ENCODE measurements at places on chromosomes 12 and 14.

GRCh38 chr14:33728010-33728498 is 222.8 kb downstream of the EGLN3 start:
- no peak for DNase-seq

DNA sequence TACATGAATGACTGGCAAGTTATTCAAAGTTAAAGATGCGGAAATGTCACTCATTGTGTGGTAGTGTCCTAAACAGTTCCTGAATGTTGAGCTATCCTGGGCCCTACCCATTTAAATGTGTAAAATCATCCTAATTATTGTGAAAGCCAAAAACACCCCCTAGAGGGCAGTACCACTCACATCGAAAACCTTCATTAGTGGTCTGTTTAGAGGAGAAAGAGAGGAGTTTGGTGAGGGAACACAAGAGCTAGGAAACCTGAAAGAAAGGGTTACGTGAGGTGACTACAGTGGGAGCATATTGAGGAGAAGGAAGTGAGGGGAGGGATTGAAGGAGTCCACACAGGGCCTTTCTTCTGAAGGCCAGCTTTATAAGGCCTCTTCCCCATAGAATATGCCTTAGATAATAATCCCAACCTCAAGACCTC is 2.5 kb upstream of the TEP1 start:
- no peak for DNase-seq

DNA sequence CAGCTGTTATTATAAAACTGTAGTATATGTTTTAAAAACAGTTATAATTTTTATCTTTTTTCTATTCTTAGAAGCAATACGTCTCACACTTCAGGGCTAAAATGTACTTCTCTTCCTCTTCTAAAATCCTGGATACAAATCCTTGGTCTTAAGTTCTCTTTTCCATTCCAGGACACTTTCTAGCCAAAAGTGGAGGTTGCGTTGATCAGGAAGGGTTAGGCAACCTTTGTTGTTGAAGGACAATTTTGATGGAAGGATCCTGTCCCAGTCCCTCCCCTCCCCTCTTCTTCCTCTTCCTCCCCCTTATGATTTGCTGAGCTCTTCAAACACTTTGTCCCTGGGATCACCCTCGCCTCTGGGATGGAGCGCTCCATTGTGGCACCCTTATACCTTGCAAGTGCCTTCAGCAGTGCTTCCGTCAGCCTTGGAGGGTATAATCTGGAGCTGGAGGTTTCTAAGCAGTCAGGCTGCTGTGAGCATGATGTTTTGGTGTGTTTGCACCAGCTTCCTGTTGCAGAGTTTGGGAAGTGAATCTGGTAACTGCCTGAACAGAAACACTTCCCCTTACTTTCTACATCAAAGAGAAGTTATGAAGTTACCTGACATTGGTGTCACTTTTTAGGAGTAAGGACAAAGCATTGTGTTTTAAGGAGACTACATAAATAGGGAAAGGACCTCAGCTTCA is 87.4 kb upstream of the SLC38A2 start:
- no peak for DNase-seq

GRCh38 chr12:78951803-78952551 is 87.4 kb downstream of the SYT1 start:
- no peak for DNase-seq

DNA sequence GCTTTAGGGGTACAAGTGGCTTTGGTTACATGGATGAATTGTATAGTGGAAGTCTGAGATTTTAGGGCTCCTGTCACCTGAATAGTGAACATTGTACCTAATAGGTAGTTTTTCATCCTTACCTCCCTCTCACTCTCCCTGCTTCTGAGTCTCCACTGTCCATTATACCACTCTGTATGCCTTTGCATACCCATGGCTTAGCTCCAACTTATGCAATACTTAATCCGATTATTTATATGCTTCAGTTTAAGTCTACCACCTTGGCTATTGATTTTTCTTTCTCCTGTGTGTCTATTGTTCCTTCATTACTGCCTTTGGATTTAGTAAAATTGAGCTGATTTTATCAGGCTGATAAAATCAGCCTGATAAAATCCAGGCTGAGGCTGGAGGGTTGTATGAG is 30.5 kb upstream of the C12orf71 start:
- DNase-seq, result no peak

DNA sequence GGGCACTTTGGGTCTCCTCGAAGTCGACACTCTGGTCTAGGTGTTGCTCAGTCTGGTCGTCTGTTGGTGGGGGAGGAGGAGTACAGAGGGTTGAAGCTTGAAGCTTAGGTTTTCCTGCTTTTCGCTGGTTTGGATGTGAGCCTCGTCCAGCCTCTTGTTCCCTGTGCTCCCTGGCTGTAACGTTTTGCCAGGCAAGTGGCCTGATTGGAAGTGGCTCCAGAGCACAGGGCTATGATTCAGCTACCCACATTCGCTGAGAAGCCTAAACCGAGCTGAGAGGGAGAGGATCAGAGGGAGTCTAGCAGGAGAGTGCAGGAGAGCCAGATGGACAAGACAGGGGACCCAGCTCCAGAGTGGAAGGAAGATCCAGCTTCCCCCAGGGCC is 6.1 kb downstream of the HOXC10 start:
- DNase-seq, result no peak

DNA sequence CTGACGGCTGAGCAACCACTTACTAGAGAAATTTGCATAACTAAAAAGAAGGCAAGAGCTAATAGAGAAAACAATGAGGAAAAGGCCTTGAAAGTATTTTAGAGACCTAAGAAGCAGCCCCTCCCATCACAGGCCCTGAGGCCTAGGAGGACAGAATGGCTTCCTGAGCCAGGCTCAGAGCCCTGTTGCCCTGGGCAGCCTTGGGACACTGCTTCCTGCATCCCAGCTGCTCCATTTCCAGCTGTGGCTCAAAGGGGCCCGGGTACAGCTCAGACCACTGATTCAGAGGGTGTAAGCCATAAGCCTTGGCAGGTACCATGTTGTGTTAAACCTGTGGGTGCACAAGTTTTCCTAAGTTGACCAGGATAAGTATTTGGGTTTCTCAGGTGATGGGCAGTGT is 181.4 kb downstream of the TRHDE start:
- no peak for DNase-seq

GRCh38 chr12:89529738-89530137 is 3.9 kb upstream of the POC1B start:
- no peak for DNase-seq

GRCh38 chr12:119938049-119938667 is 50.9 kb upstream of the BICDL1 start:
- DNase-seq, result peak; percentile 71

DNA sequence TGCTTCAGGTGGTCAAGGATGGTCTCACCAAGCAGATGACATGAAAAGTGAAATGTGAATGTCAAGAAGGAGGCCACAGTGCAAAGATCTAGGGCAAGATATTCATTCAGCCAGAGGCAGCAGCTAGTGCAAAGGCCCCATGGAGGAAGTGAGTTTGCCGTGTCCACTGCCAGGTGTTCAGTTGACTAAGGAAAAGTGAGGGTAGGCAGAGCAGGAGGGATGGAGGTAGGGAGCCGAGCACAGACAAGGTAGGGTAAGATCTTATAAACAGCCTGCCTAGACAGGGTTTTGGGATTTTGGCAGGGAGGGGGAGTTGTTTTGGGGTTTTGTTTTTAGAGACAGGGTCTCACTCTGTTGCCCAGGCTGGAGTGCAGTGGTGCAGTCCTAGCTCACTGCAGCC is 11.9 kb downstream of the PPP2R5C start:
- DNase-seq, result no peak

DNA sequence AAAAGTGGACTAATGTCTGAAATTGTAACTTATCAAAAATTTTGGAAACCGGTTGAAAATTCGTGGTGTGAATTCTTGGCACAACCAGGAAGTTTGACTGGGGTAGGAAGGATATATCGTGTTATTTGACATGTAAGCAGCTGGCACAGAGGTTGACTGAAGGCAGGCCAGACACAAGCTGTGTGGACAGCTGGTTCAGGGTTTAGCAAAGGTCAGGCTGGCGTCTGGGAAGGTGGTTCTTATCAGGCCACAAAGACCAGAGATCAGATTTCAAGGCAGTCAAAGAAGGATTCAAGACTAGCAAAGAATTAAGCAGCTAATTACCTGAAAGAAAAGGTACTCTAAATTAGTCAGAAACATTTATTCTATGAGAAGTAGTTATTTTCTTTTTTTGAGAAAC is 450.2 kb upstream of the MDGA2 start:
- no peak for DNase-seq

DNA sequence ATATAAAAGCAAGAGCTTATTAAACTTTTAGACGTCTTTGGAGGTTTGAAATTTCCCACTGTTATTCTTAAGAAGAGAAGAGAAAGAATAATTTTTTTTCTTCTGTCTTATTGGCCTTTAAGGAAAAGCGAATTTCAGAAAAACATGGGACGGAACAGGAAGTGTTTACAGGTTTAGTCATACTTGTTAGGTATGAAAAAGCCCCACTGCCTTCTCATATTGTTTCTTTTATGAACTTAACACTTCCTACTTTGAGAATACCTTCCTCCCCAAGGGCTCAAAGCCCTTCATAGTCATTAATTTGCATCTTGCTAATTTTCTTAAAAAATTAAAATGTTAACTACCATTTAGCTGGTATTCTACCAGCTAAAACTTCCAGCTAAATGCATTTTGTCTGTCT is 82.0 kb downstream of the ETV6 start:
- DNase-seq, result no peak

DNA sequence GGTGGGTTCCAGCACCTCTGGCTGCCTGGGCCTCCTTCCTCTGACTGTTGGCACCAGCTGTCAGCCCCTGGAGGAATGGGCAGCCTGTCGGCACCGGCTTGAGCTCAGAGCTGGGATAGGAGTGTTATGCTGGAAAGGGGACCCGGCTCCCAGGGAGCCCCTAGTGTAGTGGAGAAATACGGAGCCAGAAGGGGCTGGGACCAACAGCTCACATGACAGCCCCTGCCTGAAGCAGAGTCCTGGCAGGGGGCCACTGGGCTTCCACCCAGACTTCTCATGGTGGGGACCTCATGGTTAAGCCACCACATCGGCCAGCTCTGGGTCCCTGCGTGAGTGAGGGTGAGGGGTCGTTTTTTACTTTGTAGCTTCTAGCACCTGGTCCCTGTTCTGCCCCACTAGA is 174.5 kb downstream of the TSPAN9 start:
- no peak for DNase-seq

- DNase-seq, result no peak
These were observed 110.2 kb downstream of the SNAPC1 start for GRCh38 chr14:61872452-61872851.

- DNase-seq, result peak; percentile 78
These were observed 198.7 kb upstream of the DCN start for GRCh38 chr12:91381309-91381804.

GRCh38 chr12:65643595-65644386 is 180.5 kb upstream of the HMGA2 start:
- DNase-seq, result no peak

GRCh38 chr12:85865890-85866289 is 8.2 kb upstream of the NTS start:
- DNase-seq, result no peak

DNA sequence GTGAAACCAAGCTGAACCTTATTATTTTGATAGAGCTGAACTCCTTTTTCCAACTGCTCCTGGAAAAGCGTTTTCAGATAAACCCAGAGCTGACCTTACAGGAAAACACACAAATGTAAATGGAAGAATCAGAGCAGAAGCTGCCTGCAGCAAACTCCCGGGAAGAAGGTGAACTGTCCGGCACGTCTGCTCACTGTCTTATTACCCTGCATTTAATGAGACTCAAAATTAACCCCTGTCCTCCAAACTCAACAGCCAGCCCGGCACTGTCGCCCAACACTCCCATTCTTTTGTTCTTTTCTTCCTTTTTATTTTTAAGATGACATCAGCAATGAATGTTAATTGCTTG is 1046.9 kb upstream of the FLRT2 start:
- no peak for DNase-seq

DNA sequence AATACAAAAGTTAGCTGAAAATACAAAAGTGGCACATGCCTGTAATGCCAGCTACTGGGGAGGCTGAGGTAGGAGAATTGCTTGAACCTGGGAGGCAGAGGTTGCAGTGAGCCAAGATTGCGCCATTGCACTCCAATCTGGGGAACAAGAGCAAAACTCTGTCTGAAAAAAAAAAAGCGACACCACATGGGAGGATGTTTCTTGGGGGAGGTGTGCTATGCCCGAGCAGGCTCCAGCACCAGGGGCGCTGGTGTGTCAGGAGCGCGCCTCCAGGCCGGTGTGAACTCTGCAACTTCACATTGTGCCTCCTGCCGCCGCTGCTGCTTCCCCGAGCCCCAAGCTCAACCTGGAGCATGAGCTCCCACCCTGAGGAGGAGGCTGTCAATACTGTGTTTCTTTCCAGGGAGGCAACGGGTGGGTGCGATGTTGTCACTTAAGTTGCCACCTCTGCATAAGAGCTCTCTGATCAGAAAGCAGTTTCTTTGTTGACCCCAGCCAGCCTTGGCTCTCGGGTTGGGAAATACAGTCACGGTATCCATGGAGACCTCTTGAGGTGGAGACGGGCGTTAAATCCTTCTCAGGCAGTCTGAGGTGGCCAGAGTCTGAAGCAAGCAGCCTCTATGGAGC is 18.9 kb downstream of the DEGS2 start:
- DNase-seq, result no peak

- no peak for DNase-seq
These were observed 463.6 kb upstream of the CCDC196 start for GRCh38 chr14:66022526-66022925.

DNA sequence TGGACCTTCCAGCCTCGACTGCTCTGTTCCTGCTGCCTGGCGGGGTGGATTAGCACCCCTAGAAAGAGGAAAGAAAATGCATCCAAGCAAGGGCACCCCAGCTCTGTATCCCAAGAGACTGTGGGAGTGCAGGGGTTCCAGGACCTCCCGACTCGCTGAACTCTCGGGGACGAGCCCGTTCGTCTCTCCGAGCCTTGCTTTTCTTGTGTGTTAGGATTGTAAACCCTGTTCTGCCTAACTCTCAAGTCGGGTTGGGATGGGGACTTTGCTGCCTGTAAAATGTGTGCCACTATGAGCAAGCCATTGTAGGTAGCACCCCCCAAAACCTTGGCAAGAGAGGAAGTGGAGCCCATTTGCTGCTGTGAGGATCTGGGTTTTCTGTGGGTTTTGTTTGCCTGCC is 73.2 kb upstream of the VRK1 start:
- DNase-seq, result no peak

- DNase-seq, result no peak
These were observed 265.8 kb upstream of the FLRT2 start for GRCh38 chr14:85263916-85264675.

GRCh38 chr12:65859519-65859918 is 35.2 kb downstream of the HMGA2 start:
- no peak for DNase-seq

All from adrenal gland (tissue), 19 donors.